ENCODE measurements at places on chromosomes 1 and 21.

DNA sequence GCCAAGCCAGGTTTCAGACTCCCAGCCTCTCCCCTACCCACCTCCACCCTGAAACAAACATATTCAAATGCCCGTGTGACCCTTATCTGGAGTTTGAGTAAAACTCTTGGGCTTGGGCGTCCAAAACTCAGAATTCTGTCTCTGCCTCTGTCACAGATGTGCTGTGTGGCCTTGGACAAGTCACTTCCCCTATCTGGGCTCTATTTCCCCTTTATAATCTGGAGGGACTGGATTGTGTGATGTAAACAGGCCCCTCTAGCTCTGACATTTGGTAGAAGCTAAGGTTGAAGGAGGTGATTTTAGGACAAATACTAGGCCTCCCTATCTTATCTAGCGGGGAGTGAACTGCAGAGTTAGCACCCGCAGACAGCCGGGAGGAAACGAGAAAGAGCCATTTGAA lies 67.5 kb downstream of the IGSF21 start:
- no peak for DNase-seq

- no peak for DNase-seq
Measured at GRCh38 chr1:36133484-36133883, 8.5 kb upstream of the COL8A2 start.

DNA sequence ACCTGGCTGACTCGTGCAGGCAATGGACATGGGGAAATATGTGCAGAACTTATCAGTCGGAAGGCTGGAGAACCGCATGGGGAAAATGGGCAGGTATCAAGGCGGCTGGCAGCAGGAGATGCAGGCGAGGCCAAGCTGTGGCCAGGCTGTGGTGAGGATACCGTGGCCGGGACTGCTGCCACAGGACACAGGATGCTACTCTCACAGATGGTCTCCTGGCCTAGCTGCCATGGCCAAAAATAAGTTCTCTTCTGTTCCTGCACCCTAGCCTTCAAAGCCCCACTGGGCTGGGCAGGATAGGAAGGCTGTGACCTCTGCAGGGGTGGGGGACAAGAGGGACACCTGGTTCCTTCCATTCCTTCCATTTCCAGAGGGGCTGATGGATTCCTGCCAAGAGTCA lies 26.4 kb downstream of the TEX35 start:
- DNase-seq: no peak

- DNase-seq: no peak
Measured at GRCh38 chr21:44272284-44272858, 10.7 kb upstream of the DNMT3L start.

- peak; percentile 78 for DNase-seq
Measured at GRCh38 chr1:226653311-226653921, 85.7 kb downstream of the ITPKB start.

GRCh38 chr21:15434163-15434905 lies 295.4 kb upstream of the USP25 start:
- no peak for DNase-seq

GRCh38 chr1:226617109-226617508 lies 68.5 kb downstream of the STUM start:
- DNase-seq: peak; percentile 28

GRCh38 chr1:56788588-56788987 lies 30.6 kb downstream of the FYB2 start:
- no peak for DNase-seq

DNA sequence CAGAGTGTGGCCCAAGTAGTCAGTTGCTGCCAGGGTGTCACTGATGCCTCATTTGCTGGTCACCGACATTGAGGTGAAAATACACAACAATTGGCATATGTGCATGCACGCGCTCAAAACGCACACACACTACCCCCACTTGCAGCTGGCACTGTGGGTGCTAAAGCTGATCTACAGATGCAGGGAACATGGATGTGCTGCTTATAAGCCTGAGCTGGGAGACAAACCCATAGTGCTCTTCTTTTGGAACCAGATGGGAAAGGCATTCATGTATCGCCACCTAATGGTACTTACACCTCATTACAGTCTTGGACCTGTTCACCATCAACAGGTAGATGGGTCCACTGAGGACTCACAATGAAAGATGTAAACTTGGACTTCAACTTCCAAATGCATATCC lies 70.3 kb upstream of the CAMK1G start:
- DNase-seq: no peak

GRCh38 chr1:48948562-48948961 lies 171.9 kb upstream of the BEND5 start:
- no peak for DNase-seq

GRCh38 chr1:246329900-246330299 lies 177.2 kb downstream of the SMYD3 start:
- DNase-seq: no peak

- DNase-seq: no peak
Measured at GRCh38 chr1:109913360-109913879, 2.8 kb downstream of the CSF1 start.

GRCh38 chr1:96682056-96682455 lies 39.5 kb upstream of the PTBP2 start:
- no peak for DNase-seq

- DNase-seq: no peak
Measured at GRCh38 chr1:233614743-233615521, 1.0 kb downstream of the KCNK1 start.

DNA sequence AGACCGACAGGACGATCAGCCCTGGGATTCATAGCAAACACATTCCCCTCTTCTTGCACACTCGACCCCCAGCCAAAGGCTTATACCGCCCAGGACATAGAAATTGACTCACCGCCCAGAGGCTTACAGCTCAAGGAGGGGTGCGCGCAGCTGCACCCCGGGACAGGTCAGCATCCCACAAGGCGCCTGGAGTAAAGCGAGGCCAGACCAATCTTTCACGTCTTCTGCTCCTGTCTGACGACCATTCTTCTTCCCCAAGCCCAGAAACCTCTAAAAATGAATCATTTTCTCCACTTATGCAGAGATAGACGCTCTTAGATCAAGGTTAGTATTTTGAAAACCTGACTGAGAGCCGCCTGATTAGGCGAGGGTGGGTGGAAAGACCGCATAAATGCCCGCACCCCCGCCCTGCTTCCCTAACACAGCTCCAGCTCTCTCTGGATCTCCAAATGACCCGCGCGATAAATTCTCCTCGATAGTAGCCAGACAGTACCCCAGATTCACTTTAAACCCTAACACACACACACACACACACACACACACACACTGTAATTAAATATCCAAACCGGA lies 1.9 kb upstream of the LHX8 start:
- no peak for DNase-seq

- DNase-seq: no peak
Measured at GRCh38 chr1:93977598-93977945, 68.3 kb upstream of the GCLM start.

- DNase-seq: no peak
Measured at GRCh38 chr1:110676970-110677369, 2.2 kb upstream of the KCNA3 start.

- DNase-seq: no peak
Measured at GRCh38 chr1:240441669-240442068, 170.3 kb downstream of the GREM2 start.

DNA sequence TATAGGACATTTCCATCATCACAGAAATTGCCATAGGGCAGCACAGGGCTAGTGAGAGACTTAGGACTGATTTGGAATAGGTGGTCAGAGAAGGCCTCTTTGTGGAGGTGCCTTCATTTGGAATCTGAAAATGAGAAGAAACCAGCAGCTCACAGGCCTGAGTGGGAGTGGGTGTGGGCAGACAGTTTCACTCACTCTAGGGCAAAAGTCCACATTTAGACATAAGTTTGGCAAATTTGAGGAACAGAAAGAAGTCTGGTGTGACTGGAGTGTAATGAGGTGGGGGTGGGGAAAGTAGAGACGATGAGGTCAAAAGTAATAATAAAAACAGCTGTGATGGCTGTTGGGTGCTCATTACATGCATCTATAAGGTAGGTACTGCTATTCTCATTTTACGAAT lies 22.4 kb upstream of the BCAR3 start:
- no peak for DNase-seq

DNA sequence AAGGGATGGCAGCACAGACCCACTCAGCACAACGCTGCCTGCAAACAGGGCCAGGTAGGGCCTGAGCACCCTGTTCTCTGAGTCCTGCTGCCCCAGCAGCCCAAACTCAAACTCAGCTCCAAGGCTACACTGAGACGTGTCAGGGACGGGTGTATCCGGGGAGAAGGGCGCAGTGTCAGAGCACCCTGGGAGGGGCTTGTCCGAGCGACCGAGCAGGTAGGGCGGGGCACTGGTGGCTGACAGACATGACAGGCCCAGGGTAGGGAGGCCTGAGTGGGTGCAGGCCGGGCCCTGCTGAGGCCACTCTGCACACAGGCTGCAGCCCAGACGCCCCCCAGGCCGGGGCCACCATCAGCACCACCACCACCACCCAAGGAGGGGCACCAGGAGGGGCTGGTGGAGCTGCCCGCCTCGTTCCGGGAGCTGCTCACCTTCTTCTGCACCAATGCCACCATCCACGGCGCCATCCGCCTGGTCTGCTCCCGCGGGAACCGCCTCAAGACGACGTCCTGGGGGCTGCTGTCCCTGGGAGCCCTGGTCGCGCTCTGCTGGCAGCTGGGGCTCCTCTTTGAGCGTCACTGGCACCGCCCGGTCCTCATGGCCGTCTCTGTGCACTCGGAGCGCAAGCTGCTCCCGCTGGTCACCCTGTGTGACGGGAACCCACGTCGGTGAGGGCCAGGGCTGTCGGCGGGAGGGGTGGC lies 5.5 kb downstream of the SCNN1D start:
- no peak for DNase-seq

DNA sequence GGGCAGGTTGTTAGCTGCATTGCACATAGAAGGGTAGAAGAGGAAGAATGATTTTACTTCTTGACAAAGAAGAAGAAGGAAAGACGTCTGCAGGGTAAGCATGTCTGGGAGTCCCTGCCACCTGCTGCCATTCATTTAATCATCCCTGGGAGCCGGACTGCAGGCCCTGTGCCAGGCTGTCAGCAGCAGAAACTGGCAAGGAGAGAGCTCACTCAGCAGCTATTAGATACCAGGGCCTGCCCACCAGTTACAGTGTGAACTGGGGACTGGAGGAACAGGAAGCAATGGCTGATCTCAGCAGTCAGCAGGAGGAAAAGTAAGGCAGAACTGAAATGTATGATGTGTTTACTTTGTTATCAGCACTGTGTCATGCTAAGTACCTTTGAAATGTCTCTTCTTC lies 75.7 kb upstream of the C1orf87 start:
- no peak for DNase-seq
